ENCODE measurements at places on chromosomes 11 and 22.

DNA sequence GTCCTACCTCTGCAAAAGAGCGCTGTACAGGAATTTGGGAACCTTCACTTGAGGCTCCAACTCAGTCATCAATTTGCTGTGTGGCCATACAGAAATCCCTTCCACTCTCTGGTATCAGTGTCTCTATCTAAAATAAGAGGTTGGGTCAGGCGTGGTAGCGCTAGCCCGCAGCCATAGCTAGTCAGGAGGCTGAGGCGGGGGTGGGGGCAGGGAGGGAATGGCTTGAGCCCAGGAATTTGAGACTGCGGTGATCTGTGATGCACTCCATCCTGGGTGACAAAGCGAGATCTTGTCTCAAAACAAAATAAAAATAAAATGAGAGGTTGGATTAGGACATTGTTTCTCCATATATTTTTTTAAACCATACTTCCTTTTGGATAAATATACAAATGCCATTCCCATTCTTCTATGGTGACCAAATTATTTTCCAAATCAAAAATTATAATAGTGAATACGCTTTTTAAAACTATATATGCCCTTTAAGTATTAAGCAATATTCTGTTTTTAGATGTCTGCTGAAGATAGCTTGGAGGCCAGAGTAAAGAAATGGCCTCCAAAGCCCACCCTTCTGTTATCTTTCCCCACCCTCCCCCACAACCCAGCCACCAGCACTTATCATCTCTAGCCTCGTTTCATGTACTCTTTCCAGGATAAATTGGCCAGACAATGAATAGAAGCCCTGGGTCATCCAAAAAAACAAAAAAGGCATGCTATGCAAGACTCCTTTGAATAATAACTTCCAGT, 87.2 kb downstream of the PLEKHA7 start:
- no peak for DNase-seq

DNA sequence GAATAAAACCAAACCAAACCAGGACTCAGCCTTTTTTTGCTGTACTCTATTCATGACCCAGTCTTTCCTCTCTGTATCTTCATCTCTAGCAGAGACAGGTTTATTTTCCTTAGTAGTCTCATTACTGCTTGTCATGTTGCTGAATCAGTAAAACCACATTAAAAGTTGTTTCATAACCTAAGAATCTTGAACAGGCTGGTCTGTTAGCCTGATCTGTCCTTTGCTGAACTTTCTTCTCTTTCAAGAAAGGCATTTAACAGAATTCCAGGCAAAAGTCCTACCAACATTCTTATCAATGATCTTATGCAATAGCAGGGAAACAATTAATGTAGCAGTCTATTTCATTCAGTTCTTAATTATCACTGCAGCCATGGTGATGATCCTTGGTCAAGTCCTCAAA, 197.7 kb downstream of the CASP12 start:
- DNase-seq: no peak

DNA sequence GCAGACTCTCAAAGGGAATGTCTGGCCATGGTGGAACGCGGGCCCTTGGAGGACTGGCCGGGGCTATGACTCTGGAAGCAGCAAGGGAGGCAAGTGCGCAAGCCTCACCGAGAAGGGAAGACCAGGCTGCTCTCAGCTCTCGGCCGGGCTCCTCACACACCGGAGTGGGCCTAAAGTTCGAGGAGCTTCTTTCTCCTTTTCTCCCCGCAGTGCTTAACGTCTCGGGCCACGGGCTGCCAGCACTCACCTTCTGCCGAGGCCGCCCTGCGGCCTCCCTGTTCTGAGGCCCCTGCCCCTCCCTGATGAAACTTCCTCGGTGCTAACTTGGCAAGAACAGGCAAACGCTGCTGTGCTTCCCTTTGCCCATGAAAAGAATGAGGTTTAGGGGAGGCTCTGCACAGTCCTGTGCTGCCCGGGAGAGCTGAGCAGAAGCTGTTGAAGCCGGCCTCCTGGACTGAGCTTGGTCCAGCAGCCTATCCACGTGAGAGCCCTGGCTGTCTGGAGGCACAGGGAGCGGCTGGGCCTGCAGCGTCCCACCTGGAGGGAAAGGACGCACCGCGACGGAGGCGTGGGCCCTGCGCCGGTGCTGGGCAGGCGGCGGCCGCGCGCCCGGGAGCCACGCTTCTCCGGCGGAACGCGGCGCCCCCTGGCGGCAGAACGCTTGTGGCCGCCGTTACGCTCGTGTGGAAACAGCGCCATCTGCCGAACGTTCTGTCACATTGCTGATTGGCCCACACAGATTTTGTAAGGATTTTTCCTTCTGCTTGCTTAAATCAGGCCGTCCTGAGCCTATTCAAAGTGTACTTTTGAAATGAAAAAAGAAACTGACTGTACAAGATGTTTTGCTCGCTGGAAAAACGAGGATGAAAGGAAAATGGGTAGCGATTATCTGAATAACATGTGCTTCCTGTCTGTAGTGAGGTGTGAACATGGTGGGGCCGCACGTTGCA, 65.0 kb upstream of the TMEM45B start:
- DNase-seq: peak; percentile 35

DNA sequence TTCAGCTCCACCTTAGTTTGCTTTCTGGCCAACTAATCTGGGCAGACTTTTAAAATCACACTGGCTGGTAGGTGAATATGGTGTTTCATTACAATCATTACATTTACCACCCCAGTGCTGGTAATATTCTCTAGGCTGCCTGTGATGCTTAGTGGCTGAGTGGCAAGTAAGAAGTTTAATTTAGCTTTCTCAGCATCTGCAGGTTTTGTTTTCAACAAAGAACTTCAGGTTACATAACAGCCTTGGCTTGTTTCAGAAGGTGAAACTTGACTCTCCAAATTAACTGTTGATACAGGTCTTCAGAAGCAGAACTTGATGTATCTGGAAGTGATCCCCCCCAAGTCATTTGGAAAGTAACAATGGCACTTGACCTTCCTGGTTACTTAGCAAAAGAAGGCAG, 423.3 kb upstream of the CCDC90B start:
- no peak for DNase-seq

- no peak for DNase-seq
Observed at GRCh38 chr11:82682003-82682751, 51.5 kb downstream of the FAM181B start.

DNA sequence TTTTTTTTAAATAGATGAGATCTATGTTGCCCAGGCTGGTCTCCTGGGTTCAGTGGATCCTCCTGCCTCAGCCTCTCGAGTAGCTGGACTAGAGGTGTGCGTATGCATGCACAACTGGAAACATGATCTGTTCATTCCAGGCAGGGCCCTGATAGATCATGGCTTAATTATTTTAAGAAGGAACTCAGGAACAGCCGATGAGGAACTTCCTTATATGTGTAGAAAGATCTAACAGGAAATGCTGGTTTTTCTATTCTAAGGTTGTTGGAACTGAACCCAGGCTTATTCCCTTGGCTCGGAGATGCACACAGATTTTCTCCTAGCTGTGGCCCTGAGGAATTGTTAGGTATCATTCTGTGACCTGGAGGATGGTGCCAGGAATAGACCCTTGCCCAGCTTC, 32.4 kb downstream of the SPECC1L start:
- no peak for DNase-seq

GRCh38 chr11:62491571-62492329, 54.9 kb downstream of the AHNAK start:
- no peak for DNase-seq

- no peak for DNase-seq
Observed at GRCh38 chr11:79266396-79266795, 174.4 kb downstream of the TENM4 start.

DNA sequence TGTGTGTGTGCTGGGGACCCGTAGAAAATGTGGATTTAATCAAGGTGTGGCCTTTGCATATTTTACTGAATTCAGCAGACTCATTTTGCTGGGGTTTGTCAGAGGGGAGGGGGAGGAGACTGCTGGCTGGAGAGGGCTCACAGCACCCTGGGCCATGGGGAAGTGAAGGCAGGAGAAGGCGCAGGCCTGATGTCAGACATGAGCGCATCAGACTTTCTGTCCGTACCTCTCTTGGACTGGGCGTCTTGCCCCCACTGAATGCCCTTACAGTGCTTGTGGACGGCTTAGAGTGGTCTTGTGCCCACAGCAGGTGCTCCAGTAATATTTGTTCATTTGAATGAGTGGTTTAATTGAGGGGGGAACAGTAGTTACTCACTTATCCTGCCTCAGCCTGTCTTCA, 75.2 kb downstream of the TEAD1 start:
- no peak for DNase-seq

DNA sequence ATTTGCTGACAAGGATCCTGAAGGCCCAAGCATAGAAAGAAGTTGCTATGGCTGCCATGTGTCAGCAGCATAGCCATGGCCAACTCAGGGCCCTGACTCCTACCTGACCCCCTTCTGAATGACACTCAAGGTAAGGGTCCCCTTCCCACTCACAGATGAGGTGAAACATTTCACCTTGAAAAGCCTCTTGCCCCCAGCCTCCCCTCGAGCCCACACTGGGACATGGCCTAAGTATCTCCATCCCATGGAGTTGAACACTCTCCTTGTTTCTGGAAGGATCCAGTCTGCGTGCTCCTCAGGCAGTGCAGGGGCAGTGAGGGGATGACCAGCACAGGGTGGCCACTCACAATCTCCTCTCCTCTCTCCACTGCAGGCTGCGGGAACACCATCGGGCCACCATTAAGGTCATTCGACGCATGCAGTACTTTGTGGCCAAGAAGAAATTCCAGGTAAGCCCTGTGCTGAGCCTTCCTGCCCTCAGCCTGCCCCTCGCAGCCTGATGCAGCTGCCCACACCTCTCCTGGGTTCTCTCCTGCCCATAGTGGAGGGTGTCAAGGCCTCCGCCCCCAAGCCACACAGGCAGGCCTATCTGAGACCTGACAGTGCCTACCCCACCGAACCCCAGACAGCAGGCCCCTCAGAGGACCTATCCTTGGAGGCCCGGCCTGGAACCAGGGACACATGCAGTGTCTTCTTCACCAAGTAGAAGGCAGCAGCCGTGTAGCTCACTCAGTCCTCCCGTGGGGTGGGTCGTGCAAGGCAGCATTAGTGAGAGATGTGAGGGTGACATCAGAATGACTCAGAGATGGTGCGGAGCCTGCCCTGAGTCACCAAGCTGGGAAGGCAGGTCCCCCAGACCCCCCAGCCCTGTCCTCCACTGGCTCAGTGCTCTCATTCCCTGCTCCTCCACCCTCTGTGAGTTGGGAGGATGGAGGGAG, 68.9 kb upstream of the KCNQ1OT1 start:
- no peak for DNase-seq
